ENCODE measurements at places on chromosomes 12 and 14. TPM values are rescaled to one million over a fixed set of nuclear protein-coding genes. Genes with fewer than 3 reads are reported as not detected.

- DNase-seq = peak; percentile 33
These were observed 9.3 kb upstream of the ITGA5 start for GRCh38 chr12:54428050-54429013.

GRCh38 chr14:90321891-90322290 is 9.8 kb downstream of the NRDE2 start:
- DNase-seq = no peak

RPGRIP1 gene
- not detected for total RNA-seq

DNA sequence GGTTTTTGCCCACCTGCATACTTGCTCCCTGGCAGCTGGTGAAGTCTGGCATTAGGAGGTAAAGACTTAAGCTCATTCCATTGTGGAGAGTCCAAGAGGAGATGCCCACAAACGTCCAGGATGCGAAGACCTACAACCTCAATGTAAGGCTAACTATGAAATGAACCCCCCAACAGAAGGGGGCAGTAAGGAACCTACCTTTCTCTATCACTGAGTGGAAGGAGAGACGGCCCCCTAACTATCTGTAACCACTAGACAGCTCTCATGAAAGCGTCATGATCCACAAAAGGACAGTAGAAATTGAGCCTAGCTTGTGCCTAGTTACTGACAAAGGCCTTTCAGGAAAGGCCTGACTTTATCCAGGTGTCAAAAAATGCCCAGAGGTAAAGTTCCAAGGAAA is 55.3 kb downstream of the ZFYVE21 start:
- DNase-seq = no peak

PIK3C2G gene
- not detected for total RNA-seq

DNA sequence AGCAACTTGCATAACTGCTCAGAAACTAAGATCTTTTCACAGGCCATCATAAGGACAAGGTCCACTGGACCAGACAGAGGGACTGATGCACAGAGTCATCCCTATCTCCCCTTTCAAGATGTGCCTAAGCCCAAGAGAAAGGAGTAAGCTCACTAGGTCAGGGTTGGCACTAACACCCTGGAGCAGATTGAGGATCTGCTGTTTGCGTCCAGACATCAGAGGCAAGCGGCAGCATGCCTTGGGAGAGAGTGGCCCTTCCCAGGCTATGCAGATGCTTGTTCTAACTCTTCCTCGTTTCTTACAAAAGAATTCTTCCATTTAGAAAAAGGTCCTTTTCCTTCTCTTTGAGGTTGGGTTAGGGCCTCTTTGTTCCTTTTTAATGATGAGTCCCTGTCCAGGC is 187.2 kb downstream of the KCNA5 start:
- DNase-seq = no peak

DNA sequence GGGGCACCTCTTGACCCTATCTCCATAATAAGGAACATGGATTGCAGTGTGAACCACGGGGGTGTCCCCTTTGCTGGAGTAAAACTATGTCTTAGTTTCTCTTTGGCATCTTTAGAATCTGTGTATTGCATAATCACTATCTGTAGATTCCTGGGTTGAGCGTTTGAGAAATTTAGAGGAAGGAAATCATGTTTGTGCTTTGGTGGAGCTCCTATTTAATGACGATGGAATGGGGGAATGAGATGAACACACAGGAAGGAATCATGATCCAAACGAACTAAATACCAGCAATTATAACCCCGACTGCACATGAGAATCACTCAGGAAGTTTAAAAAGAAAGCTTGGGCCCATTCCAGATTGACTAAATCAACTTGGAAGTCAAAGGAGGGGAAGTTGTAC is 1.3 kb upstream of the MYG1 start:
- DNase-seq = no peak

- DNase-seq = no peak
These were observed 16.4 kb downstream of the RNASE2 start for GRCh38 chr14:20971705-20972021.

DNA sequence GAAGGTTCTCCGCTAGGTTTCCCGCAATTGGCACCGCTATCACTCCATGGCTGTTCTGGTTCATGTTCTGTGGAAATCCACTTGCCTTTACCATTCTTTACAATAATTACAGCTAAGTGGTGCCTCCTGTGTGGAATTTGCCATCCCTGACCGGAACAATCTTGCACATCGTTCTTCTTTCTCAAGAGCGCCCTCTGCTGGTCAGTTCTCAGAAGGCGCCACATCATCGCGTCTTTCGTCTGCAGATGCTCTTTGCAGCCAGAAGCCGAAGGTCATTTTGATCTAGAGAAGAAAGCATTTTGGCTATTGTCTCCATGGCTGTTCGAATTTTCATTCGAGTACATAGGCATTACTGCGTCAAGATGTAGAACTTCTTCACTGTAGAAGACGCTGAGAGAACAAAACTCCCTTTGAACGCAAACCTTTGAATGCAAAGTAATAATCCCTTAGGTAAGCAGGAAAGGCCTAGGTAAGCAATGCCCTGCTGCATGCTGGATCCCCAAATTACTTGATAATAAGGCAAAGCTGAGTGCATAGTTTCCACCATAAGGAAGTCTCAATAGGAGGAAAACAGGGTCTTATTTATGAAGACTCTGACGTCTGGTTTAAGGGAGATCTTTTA is 10.1 kb upstream of the RTRAF start:
- DNase-seq = peak; percentile 75

DNA sequence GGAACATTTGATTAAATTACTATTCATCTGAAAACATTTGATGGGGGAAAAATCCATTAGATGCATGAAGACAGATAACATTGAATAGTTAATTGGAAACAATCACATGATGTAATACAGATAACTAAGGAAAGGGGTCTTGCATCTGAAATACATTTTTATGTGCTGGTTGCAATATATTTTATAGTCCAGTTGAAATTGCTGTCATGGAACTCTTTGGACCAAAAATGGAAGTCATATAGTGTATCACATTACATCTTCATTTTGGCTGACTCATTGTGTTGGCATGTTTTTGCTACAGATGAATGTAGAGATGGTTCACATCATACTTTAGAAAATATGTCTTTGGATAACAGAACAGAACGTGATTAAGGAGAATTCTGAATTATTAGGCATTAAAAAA is 43.0 kb upstream of the GNPNAT1 start:
- DNase-seq = no peak

DNA sequence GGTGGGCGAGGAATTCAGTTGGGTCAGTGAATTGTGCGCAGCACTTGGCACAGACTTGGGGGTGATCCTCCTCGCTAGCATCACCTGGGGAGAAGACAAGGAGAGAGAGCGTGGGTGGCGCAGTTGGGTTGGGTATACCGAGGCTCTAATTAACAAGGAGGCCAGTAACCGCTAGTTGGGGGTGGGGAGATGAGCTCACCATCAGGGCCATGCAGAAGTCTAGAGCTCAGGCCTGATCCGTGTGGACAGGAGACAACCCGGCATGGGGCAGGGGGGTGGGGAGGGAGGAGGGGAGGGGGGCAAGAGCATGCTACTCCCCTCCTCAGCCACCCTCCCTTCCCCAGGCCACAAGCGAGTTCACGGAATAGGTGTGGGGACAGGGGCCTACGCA is 580 bp downstream of the SALL2 start:
- DNase-seq = no peak

RPS6KL1 gene
- total RNA-seq = 4.8 TPM

GRCh38 chr12:88529531-88530488 is 50.5 kb downstream of the KITLG start:
- no peak for DNase-seq

DNA sequence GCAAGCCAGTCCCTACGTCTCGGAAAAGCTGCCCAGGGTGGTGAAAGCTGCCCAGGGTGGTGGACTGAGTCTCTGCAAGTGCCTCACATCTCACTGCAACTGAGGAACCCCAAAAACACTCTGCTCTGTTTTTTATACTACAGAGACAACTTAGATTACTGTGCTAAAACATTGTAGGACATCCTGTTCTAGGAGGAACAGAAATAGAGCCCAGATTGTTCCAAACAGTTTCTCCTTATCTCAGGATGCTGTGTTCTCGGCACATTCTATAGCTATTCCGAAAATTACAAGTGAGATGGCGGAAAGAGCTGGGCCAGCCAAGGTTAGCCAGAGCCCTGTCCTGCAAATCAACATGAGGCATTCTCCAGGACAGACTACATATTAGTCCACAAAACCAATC is 138.7 kb downstream of the LRIG3 start:
- no peak for DNase-seq

ESPL1 gene
- 58.4 TPM for total RNA-seq

TMCC3 gene
- total RNA-seq = 0.18 TPM

NR2C1 gene
- 21.9 TPM for total RNA-seq

APOF gene
- total RNA-seq = not detected

GRCh38 chr12:110134691-110135411 is 10.7 kb downstream of the IFT81 start:
- no peak for DNase-seq

FITM1 gene
- total RNA-seq = 0.58 TPM

- DNase-seq = no peak
These were observed 26.3 kb downstream of the TC2N start for GRCh38 chr14:91841065-91841464.

SLC8A3 gene
- not detected for total RNA-seq

GRCh38 chr12:50615907-50616296 is 111.1 kb downstream of the DIP2B start:
- no peak for DNase-seq

- no peak for DNase-seq
These were observed 11.5 kb downstream of the CCDC175 start for GRCh38 chr14:59565087-59565486.

DNA sequence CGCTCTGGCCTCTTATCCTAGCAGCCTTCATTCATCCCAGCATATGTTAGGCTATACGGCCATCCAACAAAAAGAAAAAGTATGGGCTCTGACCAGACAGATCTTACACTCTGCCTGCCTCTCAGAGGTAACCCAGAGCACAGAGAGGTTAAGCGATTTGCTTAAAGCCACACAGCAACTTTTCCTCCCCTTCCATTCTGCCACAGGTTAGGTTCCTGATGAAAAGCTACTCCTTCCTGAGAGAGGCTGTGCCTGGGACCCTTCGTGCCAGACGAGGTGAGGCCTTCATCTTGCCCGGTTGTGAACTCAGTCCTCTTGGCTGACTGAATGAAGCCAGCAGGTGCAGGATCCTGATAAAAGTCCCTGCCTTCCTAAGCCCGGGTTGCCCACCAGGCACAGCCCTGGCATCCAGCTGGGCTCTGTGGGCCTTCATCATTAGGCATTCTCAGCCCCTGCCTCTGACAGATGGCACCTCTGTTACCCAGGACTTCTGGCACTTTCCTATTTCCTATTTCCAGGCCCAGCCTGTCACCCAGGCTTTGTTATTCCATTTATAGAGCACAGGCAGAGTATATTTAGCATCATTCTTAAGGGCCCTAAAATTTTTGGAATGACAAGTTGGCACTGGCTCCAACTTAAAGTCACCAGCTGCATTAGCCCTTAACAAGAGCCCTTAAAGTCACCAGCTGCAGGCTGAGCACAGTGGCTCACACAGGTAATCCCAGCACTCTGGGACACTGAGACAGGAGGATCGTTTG is 12.8 kb downstream of the SOAT2 start:
- DNase-seq = no peak

DNA sequence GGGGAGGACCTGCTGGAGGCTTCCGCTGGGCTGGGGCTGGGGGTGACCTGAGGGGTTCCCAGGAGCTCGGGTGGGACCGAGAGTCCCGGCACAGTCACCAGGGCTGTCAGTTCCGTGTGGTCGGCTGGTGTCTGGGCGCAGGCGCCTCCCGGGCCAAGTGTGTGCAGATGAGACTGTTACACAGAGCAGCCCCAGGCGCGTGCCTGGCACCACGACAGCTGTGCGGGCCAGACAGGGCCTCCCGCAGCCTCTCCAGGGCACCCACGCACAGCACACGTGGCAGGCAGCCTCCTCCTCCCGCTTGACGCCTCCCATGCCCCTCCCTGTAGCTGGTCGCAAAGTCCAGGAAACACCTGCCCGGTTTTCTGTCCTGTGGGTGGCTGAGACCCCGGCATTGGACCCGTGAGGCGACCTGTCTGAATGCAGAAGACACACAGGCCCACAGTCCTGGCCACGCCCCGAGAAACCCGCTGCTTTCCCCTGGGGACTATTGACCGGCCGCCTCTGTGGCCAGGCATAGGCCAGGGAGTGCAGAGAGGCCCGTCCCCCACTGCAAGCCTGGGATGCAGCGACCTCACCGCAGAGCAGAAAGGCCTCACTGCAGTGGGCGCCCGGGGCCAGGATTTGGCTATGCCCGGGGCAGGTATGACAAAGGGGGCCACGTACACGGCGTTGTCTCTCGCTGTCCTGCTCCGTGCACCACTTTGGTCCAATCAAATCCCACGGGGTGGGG is 12.1 kb upstream of the GALNT9 start:
- DNase-seq = no peak

PLXNC1 gene
- 5.6 TPM for total RNA-seq

ASCL1 gene
- not detected for total RNA-seq

DNA sequence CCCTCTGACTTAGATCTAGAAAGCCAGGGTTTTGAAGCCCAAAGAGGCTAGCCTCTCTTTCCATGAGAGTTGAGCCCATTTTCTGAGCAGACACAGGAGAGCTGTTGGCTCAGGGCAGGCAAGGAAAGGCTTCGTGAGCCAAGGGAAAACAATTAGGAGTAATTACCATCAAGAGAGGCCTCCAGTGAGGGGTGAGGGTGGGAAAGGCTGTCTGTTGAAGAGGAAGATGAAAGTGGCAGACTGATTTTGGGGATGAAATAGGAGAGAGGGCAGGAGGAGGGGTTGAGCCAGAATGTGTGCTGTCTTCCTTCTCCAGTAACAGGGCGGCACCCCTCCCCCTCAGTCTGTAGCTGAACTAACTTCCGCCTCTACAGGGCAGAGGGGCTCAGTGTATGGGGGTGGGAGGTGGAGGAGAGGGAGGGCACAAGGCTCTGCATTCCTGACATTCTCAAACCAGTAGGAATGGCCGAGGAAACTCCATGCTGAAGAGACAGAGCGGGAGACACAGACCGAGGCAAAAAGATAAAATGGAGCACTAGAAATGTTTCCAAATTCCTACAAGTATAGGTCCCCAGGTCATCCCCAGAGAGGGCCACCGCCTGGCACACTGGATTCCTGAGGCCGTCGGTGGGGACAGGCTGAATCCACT is 33.1 kb upstream of the COL2A1 start:
- DNase-seq = no peak

GRCh38 chr14:57732463-57733285 is 133.2 kb downstream of the SLC35F4 start:
- DNase-seq = no peak

DNA sequence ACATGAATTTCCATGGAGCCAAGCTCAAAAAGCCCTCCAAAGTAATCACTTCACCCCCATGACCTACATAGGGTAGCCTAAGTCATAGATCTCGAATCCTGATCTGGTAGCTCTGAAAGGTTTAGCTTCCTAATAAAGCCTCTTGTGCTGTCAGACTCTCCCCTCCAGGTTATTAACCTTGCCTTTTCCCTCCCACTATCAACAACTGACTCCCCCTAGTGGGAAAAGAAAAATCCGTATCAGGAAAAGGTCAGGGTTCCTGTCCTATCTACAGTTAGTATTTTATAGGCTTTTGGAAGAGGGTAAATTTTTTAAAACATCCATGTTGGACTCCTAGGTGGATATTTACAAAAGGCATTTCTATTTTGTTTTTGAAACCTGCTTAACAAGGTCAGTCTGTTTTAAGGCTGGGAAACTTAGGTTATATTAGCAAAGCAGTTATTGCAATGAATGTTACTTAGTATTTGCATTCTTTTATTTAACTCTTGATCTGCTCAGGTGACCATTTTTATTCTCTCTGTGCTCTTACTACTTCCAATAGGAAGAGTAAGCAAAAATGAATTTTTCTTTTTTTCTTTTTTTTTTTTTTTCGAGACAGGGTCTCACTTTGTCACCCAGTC is 8.0 kb downstream of the YY1 start:
- no peak for DNase-seq

RTL1 gene
- total RNA-seq = not detected

GRCh38 chr14:103772078-103772712 is 56.6 kb downstream of the ZFYVE21 start:
- no peak for DNase-seq

FAIM2 gene
- 0.39 TPM for total RNA-seq

- no peak for DNase-seq
These were observed 247.6 kb downstream of the RPAP3 start for GRCh38 chr12:47458279-47458678.

Measured in CD8-positive, alpha-beta memory T cell (primary cell).